Vagina (tissue), 2 donors: ENCODE measurements at places on chromosomes 13 and 19.
A peak's percentile ranks its signal among the peaks of the same experiment; 100 is the strongest.

DNA sequence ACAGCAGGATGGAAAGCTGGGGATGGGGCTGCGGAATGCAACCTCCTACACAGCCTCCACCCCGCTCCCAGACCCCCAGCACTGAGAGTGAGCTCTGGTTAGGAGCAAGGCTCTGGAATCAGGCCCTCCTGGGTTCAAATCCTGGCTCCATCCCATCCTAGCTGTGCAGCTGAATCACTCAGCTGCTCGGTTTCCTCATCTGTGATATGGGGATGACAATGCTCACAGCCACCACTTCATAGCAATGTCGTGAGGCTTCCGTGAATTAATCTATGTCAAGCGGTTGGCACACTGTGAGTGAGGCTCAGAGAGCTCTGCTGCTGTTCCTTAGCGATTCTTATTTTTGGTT, 538 bp downstream of the ACP7 start:
- DNase-seq = no peak

- no peak for DNase-seq
Measured at GRCh38 chr19:4399812-4400134, 574 bp downstream of the SH3GL1 start.

DNA sequence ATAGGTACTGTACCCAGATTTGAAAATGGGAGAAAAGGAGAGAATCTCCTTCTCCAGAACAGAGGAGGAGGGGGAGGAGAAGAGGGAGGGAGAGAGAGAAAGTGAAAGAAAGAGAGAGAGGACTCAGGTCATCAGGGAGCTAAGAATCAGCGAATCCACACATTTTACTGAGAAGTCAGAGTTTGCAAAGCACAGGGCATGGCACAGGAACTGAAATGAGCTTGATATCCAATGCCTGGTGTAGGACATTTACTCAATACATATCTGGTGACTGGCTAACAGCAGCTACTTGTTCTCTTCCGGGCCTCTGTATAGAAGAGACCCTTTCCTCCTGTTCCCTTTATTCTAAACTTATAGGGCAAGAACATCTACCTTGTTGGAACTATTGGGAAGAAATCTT, 375.1 kb downstream of the KLF5 start:
- no peak for DNase-seq

DNA sequence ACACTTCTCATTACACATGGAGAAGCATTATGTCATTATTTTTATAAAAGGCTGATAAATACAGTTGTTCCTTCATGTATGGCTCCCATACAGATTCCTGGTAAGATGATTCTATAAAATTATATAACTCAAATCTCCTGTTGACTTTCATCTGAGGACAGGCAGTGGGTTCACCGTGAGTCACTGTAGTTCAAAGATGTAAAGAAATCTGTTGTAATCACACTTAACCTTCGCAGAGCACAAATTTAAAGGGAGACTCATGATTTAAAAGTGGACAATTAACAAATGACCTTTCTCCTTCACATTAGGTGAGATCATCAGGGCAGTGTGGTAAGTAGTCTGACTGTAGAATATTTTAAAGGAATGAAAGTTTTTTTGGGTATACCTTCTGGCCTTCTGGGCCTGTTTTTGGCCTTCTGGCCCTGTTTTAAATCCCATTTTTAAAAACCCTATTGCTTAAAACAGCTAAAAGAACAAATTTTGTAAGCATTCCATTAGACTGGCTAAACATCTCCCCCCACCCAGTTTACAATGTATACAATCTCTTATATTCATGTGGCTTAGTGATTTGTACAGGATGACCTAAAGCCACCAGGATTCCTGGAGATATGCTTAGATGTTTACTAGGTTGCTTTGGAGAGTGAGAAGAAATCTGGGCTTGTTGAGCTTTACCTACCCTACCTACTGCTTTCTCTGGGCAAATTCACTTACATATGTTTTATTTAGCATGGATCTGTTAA, 171.2 kb downstream of the ITGBL1 start:
- DNase-seq = no peak

DNA sequence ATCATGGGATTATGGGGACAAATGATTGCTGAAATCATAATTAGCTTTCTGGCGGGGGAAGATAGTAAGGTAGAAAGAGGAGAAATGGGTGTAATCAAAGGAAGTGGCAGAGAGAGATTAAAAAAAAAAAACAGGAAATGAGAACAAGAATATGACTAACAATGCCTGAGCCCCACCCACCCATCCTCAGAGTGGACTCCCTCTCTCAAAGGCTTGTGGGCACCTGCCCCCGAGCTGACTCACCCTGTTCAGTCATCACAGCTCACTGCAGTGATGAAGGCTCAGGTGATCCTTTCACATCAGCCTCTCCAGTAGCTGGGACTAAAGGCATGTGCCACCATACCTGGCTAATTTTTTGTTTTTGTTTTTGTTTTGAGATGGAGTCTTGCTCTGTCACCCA, 26.4 kb upstream of the TPT1 start:
- DNase-seq = no peak

DNA sequence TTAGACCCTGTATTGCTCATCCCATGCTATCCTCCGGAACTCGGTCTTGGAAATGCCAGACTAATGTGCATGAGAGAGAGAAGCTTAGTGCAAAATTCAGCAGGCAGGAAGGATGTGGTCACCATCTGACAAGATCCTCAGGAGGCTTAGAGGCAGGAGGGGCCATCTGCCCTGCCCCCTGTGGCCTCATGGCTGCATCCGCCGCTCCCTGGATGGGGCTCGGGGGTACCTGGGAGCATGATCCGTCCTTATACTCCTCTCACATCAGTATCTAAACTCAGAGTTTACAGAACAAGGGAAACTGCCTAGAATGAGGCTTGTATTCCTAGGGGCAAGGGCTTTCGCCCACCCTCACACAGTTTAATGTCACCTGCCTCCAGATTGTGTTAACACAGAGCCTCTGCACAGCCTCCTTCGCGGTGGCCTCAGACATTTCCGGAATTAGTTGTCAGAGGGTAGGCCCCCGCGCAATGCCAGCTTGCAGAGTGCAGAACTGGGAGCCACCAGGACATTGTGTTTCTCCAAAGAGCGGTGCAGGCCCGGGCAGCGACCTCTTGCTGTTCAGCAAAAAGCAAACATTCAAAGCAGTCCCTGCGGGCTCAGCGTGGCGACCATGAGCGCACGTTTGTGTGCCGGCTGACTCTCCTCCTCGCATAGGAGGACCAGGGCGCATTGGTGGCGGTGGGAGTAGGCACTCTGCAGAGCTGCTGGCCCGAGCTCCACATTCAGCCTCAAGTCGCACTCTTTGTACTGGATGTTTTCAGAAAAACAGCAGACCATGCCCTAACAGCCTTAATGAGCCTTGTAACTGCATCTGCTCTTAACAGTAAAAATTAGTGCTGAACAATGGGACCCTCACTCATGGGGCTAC, 39.1 kb downstream of the GPR12 start:
- peak; percentile 69 for DNase-seq

DNA sequence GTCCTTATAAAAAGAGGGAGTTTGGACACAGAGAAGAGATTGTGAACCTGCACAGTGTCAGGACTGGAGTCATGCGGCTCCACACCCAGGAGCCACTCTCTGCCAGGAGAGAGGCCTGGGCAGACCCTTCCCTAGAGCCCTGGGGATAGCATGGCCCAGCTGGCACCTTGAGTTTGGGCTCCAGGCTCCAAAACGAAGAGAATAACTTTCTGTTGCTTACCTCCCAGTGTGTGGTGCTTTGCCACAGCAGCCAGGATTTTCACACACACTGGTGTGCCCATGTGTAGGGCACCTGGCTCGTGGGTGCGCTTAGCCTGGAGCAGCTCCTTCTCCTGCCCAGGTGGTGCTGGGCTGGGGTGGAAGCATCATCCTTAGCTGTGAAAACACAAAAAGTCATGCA, 344.3 kb downstream of the TEX29 start:
- no peak for DNase-seq

DNA sequence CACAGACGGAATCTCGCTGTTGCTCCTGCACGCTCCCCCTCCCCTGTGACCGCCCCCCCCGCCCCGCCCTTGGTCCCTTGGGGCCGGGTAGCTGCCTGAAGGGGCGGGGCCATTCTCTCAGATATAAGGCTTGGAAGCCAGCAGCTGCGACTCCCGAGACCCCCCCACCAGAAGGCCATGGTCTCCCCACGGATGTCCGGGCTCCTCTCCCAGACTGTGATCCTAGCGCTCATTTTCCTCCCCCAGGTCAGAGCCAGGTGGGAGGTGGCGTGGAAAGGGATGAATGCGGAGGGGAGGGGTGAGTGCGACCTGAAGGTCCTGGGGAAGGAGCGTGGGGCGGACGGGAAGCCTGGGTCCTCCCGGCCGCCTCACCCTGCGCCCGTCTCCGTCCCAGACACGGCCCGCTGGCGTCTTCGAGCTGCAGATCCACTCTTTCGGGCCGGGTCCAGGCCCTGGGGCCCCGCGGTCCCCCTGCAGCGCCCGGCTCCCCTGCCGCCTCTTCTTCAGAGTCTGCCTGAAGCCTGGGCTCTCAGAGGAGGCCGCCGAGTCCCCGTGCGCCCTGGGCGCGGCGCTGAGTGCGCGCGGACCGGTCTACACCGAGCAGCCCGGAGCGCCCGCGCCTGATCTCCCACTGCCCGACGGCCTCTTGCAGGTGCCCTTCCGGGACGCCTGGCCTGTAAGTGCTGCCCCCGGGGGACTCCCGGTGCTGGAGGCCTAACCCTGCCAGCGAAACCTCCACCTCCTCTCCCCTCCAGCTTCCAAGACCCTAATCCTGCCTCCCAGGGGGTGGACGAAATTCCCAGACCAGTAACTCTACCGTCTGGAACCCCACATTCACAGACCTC, at the start of gene DLL3:
DLL3 (plus strand) TSS at position 150 of the 845 bp plus-strand sequence; CDS start at position 178, 28 bp downstream.
- no peak for DNase-seq

DNA sequence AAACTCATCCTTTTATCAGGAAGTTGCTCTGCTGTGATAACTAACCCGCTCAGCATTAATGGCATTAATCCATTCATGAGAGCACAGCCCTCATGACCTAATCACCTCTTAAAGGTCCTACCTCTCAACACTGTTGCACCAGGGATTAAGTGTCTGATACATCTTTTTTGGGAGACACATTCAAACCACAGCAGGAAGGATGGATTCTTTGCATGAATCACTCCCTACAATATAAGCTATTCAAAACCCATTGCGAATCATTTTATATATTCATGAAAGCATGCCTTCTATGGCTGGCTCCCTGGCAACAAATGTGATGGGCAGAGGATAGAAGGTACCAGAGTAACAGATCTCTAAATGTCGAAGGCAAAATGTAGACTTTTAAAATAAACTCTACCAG, 27.6 kb downstream of the ARL11 start:
- DNase-seq = no peak

DNA sequence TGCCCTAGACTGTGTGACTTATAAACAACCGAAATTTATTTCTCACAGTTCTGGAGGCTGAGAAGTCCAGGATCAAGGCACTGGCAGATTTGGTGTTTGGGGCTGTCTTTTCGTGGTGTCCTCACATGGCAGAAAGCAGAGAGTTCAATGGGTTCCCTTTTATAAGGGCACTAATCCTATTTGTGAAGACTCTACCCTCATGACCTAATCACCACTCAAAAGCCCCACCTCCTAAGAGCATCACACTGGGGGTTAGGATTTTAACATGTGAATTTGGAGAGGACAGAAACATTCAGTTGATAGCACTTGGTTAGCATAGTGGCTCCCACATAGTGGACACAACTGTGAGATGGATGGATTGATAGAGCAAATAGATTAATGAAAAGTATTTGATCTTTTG, 21.5 kb upstream of the GPR18 start:
- DNase-seq = no peak

DNA sequence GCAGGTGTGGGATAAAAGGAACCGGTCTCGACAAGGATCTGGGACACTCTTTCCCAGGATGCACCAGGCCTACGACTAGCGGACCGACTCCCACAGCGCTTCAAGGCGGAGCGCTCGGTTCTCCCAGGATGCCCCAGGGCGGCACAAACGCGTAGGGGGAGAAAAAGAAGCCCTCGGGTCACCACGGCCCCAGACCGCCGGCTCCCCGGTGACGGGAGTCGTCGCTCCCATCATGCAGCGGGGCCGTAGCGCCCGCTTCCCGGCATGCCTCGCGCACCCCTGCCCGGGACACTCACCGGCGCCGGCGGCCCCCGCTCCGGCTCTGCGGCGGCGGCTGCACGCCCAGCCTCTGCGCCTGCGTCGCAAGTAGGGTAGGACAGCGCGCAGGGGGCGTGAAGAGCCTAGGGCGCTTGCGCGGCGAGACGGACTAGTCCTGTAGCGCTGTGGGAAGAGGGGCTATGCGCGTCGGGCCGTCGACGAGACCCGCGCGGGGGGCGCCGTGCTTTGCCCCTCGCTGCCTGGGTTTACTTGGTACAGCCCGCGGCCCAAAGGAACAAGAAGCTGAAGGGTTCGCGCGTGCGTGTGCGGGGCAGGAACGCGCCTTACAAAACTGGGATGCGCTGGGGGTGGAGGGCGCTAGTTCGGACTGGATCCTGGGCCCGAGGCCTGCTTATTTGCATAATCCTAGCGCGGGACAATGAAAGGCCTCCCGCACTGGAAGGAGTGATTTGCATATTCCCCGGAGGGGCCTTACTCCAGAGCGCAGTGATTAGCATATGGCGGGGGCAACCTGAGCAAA, at the start of gene ZNF428:
ZNF428 (minus strand) TSS at position 368 of the 799 bp plus-strand sequence. CDS start 5,325 bp downstream, outside the sequence.
- no peak for DNase-seq

- DNase-seq = no peak
Measured at GRCh38 chr13:73482556-73482955, 423.8 kb downstream of the KLF5 start.

GRCh38 chr13:99913167-99913566, 58.4 kb downstream of the ZIC5 start:
- DNase-seq = no peak

GRCh38 chr19:18940769-18941627, at the start of gene HOMER3:
Gene HOMER3 (minus strand): TSS chr19:18941217. CDS start chr19:18938982, 2,235 bp downstream.
- DNase-seq = no peak

GRCh38 chr13:66128692-66129269, 1101.4 kb downstream of the PCDH9 start:
- DNase-seq = no peak

DNA sequence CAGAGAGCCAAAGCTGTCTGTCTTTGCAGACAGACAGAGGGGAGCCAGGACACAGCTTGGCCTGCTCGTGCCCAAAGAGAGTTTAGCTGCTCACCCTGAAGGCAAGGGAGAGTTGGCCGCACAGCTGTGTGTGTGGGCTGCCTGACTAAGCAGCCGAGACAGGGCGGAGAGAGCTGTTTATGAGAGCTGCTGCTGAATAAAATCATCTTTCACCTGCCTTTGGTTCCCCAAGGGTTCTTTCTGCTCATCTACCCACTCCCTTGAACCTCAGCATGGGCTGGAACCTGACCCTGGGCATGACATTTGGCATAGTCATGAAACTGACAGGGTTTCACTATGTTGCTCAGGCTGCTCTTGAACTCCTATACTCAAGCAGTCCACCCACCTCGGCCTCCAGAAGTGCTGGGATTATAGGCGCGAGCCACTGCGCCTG, 98.2 kb downstream of the RBM26 start:
- no peak for DNase-seq

- no peak for DNase-seq
Measured at GRCh38 chr19:29206453-29206852, 6.5 kb downstream of the UQCRFS1 start.

GRCh38 chr13:77416666-77417212, 89.8 kb upstream of the MYCBP2 start:
- no peak for DNase-seq

GRCh38 chr13:77114271-77114670, 87.3 kb upstream of the FBXL3 start:
- no peak for DNase-seq
